ENCODE measurements at places on chromosomes 3 and 15.

DNA sequence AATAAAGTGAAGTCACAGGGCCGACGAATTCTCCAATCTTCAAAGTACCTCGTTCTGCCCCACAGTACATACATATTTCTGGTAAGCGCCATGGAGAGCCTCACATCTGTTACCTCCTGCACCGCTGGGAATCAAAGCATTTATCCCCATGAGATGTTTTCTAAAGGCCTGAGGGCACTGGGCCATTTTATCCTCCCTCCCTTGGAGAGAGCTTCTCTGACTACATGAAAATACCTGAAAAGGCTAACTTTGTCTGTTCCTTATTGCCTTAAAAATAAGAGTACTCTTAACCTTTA is 148.1 kb downstream of the RORA start:
- DNase-seq, result no peak

GRCh38 chr3:15102256-15102655 is 3.3 kb upstream of the RBSN start:
- DNase-seq, result no peak

DNA sequence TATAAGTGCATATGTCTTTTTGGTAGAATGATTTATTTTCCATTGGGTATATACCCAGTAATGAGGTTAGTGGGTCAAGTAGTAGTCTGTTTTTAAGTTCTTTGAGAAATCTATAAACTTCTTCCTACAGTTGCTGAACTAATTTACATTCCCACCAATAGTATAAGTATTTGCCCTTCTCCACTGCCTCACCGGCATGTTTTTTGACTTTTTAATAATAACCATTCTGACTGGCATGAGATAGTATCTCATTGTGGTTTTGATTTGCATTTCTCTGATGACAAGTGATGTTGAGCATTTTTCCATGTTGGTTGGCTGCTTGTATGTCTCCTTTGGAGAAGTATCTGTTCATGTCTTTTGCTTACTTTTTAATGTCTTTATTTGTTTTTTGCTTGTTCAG is 94.1 kb upstream of the TP63 start:
- DNase-seq, result no peak

- no peak for DNase-seq
Observed at GRCh38 chr3:69505770-69506407, 120.0 kb upstream of the FRMD4B start.

- no peak for DNase-seq
Observed at GRCh38 chr3:74663178-74663577, 48.7 kb upstream of the CNTN3 start.

DNA sequence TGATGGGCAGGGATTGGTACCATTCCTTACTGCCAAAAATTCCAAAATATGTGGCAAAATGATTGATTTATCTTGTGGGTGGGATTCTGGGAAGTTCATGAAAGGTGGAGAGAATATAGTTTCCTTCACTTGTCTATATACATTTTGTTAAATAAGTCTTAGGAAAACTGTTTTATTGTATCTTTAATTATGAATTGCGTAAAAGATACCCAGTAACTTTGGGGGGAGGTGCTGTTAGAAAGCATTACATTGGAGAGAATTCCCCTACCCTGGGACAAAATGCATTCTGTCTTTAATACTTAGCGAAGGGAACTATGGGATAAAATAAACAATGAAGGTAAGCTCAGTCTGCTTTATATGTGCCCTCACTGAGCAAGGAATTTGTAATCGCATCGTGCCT is 4.6 kb downstream of the SETD5 start:
- DNase-seq, result no peak

- no peak for DNase-seq
Observed at GRCh38 chr3:6860954-6861624, at the start of gene GRM7. Gene GRM7, plus strand, starts transcription at chr3:6861115.

DNA sequence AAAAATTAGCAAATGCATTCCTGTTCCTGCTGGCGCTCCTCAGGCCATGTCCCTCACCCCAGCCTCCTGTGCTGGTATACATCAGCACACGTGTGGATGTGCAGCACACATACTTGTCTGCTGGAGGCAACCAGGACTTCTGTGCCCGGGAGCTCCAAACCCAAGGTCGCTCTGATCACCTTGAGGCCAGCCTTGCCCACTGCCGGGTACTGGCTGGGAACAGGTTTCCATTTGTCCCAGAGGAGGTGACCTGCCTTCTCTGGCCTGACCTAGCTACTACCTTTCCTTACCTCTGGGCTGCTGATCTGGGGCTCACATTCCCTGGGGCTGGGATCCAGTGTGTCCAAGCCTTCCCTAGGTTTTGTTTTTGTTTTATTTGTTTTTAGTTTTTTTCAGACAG is 12.1 kb downstream of the PRKCD start:
- DNase-seq, result no peak

DNA sequence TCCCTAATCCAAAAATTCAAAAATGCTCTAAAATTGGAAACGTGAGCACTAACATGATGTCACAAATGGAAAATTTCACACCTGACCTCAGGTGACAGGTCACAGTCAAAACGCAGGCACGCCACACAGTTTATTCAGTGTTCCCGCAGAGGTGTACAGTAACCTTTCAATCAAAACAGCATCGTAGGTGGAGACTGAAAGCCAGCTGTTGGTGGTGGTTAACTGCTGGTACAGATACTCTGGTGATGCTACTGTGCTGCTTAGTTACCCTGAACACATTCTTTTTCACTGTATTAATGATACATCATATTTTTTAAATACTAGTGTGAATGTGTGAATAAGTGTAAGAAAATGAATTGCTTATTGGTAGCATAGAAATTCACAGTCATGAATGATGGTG is 23.8 kb downstream of the RAB11A start:
- no peak for DNase-seq

DNA sequence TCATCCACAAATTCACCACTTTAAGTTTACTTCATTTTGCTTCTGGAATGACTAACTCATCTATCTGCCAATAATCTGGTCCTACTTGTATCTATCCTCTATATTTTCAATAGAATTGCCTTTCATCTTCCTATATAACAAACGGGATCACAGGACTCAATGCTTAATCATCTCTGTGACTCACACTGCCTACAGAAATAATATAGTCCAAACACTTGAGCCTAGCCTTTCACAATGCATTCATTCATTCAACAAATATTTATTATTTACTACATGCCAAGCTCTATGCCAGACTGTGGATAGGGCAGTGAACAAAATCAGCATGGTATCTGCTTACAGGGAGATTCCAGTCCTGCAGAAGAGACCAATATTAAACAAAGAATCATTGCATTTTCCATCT is 16.6 kb upstream of the AGTR1 start:
- peak; percentile 92 for DNase-seq

- no peak for DNase-seq
Observed at GRCh38 chr3:121595765-121596406, 2.7 kb downstream of the FBXO40 start.

- DNase-seq, result peak; percentile 80
Observed at GRCh38 chr3:122101646-122102045, 46.5 kb downstream of the CD86 start.

GRCh38 chr3:141387516-141387915 is 19.2 kb downstream of the ZBTB38 start:
- DNase-seq, result no peak

DNA sequence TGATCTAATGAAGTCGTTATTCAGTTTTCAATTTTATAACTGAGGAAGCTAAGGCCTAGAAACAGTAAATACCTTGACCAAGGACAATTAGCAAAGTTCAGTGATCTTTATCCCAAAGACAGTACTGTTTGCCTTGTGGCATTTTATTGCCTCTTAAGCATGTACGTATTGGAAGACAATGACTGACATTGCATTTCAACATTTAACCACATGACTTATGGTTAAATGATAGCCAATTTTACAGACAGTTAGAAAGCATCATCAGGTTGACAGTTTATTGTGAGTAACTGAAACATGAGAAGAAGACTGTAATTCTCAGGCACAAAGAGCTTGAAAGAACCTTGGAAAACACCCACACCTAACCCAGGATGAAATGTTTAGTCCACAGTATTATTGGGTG is 390.8 kb upstream of the ZNF385D start:
- DNase-seq, result no peak

GRCh38 chr3:118536764-118537163 is 497.9 kb downstream of the IGSF11 start:
- no peak for DNase-seq

GRCh38 chr15:87368511-87368910 is 888.0 kb downstream of the NTRK3 start:
- DNase-seq, result peak; percentile 13

- DNase-seq, result peak; percentile 15
Observed at GRCh38 chr15:92429378-92430068, 35.8 kb downstream of the ST8SIA2 start.

GRCh38 chr3:124249038-124249437 is 257.1 kb upstream of the ROPN1 start:
- DNase-seq, result no peak

GRCh38 chr15:62439543-62440016 is 274.5 kb upstream of the C2CD4B start:
- DNase-seq, result no peak

DNA sequence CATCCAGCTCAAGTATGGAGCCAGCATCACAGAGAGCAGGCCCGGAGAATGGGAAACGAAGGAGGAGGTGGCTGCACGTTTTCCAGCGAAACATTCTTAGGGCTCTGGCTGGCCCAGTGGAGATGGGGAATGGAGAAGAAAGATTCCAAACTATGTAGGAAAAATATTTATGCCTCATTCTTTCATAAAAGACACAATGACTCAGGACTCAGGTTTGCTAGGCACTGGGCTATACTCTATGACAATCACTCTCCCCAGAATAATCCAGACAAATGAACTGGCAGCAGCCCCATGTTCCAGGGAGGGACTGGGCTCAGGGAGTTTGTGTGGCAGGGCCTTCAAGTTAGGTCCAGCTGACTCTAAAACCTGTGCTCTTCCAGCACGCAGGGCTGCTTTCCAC is 110.8 kb upstream of the RAD18 start:
- no peak for DNase-seq

DNA sequence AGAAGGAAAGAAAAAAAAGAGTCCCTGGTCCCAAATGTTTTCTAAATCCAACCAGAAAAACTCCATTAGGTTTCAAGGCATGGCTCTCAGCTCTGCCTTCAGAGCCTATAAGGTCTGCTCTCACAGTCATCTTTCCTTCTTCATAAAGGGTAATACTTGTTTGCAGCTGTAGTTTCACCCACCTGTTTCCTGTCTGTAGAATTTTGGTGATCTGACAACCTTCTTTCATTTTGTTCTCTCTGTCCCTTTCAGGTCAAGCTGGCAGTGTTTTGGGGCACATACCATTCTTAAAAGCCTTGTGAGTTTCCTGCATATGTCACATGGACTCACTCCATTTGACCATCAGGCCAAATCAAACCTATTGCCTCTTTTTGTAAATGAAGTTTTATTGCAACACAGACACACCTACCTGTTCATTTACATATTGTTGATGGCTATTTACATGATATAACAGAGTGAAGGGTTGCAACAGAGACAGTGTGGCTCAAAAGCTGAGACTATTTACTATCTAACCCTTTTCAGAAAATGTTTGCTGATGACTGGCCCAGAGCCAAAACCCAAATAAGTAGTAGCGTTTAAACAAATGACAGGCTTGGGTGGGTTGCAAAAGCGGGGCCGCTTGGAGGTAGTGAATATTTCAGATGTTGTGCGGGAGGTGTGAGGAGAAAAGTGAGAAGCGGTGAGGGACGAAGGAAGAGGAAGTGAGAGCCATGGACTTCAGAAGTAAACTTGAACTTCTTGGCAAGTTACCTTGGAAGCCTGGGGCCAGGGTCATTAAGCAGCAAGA is 292.7 kb upstream of the PROK2 start:
- no peak for DNase-seq

GRCh38 chr3:100002599-100003350 is 111.5 kb downstream of the FILIP1L start:
- peak; percentile 93 for DNase-seq

Data from ELR (cell line).